ENCODE measurements at places on chromosomes 13 and 19. TPM values are rescaled to one million over a fixed set of nuclear protein-coding genes. Genes with fewer than 3 reads are reported as not detected.

The SRRM5 gene
- 0.84 TPM for total RNA-seq

- H3K4me1 ChIP-seq, result no peaks in the 10 kb centered on the region
- no peak overlapping the region for H3K27ac ChIP-seq
- no peaks in the 10 kb centered on the region for H3K27me3 ChIP-seq
- no peak for DNase-seq
Observed at GRCh38 chr13:25905611-25906010, 146.2 kb downstream of the SHISA2 start.

DNA sequence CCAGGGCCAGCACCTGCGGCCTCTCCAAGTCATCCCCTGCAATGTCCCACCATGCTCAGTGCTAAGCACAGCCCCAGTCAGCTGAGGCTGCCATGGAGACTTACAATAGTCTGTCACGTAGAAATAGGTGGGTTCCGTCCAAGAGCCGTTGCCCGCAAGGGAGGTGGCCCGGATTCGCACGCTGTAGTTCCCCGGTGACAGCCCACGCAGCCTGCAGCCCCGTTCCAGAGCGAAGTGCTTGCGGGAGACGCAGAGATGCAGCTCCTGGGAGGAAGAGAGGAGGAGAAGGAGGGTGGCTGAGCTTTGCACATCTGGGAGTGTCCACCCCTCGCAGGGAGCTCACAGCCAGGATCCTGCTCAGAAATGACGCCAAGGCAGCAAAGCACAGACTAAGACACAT, 62.6 kb downstream of the ZNF557 start:
- DNase-seq, result no peak
- no peaks in the 10 kb centered on the region for H3K4me1 ChIP-seq
- no peak overlapping the region for H3K4me3 ChIP-seq
- no peaks in the 10 kb centered on the region for H3K27me3 ChIP-seq
- no peak overlapping the region for H3K27ac ChIP-seq

DNA sequence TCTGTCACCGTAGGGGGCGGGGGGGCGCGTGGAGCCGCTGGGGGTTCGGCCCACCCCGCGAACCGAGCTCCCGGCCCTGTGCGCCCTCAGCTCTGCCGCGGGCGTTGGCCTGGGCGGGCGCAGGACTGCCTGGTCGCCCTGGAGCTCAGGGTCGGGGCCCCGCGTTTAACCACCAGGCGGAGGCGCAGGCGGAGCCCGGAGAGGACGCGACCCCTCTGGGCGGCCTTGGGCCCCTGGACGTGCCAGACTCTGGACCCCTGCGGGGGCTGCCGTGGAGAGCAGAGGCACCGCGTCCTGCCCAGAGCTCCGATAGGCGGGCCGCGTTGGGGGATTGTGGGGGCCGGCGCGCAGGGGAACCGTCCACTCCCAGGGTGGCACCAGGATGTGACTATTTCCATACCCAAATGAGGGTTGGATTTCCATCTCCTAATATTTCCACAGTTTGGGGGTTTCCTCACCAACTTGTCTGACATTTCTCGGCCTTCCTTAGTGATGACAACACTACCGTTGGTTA, 13.0 kb upstream of the USP29 start:
- DNase-seq, result no peak
- peaks cover 16% of the 10 kb centered on the region for H3K4me1 ChIP-seq
- H3K27ac ChIP-seq, result no peak overlapping the region
- H3K27me3 ChIP-seq, result no peaks in the 10 kb centered on the region

DNA sequence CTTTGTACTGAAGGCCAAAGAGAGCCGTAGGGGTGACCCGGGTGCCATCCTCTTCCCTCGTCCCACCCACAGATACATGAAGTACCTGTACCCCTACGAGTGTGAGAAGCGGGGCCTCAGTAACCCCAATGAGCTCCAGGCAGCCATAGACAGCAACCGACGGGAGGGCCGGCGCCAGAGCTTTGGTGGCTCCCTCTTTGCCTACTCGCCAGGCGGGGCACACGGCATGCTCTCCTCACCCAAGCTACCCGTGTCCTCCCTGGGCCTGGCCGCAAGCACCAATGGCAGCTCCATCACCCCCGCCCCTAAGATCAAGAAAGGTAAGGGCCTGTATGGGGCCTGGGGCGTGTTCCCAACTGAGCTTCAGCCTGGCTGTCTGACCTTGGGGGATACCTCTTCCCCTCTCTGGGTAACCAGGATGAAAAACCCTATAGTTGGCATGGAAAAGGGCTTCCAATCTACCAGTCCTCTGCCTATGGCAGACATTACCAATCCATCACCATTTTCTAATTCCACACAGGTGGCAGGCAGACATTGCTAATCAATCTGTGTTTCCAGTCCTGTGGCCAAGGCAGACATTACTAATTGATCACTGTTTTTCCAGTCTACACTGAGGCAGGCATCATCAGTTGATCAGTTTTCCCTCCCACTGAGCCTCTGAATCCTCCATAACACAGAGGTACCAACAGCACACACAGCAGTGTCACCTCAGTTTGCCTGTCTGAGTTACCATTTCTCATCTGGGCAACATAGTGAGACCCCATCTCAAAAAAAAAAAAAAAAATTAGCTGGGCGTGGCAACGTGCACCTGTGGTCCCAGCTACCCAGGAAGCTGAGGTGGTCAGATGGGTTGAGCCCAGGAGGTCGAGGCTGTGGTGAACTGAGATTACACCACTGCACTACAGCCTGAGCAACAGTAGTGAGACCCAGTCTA, 19.1 kb upstream of the WDR18 start:
- peaks cover 7% of the 10 kb centered on the region for H3K27me3 ChIP-seq
- H3K36me3 ChIP-seq, result peaks cover 51% of the 10 kb centered on the region
- DNase-seq, result no peak
- no peak overlapping the region for H3K4me3 ChIP-seq
- no peaks in the 10 kb centered on the region for H3K4me1 ChIP-seq
